ENCODE measurements at places on chromosomes 1 and 21.

- DNase-seq, result no peak
Observed at GRCh38 chr1:26697431-26697977, 1.7 kb downstream of the ARID1A start.

- DNase-seq, result no peak
Observed at GRCh38 chr1:21706151-21706835, 37.1 kb upstream of the RAP1GAP start.

DNA sequence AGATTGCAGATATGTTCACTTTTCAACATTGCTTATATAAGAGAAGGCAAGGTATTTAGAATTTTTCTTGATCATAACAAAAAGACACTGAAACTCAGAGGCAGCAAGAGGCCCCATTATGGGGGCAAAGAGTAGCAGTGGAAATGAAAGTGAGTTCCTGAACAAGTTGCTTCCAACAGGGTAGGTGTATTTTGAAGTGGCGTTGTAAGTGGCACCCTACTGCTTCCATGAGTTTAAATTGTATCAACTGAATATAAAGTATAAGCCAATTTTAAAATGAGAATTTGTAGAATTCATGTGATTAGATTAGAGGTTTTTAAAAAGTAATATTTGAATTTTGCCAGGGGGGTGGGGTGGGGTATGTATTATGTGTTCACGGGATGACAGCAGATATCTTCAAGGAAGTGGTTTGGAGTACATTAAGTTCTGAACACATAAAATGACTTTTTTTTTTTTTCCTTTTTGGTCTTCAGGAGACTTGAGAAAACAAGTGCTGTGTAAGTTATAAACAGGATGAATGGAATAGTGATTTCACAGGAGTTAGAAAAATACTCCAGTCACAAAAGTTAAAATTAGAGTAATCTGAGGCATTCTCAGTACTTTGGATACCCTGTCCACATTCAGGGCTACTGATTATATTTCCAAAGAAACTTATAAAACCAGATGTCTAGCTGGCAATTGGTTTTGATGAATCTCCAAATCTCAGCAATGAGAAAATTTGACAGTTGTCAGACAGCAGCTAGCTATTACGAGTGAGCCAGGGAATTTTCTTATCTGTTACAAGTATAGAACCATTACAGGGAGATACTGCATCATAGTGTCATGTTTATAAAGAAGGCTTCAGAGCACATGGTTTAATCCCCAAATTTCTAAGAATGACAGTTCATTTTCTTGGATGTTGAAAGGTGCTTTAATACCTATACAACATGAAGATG lies 182.0 kb downstream of the ST6GALNAC3 start:
- no peak for DNase-seq

DNA sequence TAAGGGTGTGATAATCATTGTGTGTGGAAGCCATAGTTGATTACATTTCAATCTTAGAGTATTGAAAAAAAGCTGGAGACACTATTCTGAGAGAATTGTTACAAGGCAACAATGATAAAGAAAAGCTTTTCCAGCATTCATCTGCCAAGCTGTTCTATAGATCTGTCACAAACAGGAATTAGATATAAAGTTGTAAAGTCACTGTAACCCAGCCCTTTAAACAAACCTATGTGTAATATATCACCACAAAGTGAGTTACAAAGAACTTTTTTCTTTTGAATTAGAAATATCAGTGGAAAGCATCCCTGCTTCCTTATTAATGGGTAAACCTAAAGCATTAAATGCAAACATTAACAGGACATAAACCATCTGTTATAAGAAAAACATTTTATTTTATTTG lies 55.4 kb downstream of the RPAP2 start:
- DNase-seq, result no peak

DNA sequence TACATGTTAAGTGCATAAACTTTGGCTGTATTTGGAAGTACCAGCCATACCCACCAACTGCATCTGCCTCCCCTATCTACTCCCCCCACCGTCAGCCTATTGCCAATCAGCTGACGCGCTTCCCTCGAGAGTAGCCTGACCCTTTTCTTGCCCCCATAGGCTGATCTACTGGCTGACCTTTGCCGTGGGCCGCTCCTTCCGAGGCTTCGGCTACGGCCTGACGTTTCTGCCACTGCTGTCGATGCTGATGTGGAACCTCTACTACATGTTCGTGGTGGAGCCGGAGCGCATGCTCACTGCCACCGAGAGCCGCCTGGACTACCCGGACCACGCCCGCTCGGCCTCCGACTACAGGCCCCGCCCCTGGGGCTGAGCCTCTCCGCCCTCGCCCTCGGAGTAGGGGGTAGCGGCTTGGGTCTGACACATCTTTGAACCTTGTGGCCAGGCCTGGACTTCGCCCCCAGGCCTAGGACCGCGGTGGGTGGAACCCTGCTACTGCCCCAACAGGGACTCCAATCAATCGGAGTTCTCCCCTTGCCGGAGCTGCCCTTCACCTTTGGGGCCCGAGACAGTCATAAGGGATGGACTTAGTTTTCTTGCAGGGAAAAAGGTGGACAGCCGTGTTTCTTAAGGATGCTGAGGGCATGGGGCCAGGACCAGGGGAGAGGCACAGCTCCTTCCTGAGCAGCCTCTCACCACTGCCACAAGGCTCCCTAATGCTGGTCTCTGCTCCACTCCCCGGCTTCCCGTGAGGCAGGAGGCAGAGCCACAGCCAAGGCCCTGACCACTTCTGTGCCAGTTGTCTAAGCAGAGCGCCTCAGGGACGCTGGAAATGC lies 4.0 kb downstream of the GLMP start:
- DNase-seq, result peak; percentile 10

GRCh38 chr1:176222196-176222595 lies 15.1 kb upstream of the COP1 start:
- no peak for DNase-seq

- DNase-seq, result peak; percentile 59
Observed at GRCh38 chr1:204494281-204495077, at the start of gene PIK3C2B. TSS of gene PIK3C2B (minus strand) at chr1:204494805. CDS start at chr1:204469802, 25,003 bp downstream.

DNA sequence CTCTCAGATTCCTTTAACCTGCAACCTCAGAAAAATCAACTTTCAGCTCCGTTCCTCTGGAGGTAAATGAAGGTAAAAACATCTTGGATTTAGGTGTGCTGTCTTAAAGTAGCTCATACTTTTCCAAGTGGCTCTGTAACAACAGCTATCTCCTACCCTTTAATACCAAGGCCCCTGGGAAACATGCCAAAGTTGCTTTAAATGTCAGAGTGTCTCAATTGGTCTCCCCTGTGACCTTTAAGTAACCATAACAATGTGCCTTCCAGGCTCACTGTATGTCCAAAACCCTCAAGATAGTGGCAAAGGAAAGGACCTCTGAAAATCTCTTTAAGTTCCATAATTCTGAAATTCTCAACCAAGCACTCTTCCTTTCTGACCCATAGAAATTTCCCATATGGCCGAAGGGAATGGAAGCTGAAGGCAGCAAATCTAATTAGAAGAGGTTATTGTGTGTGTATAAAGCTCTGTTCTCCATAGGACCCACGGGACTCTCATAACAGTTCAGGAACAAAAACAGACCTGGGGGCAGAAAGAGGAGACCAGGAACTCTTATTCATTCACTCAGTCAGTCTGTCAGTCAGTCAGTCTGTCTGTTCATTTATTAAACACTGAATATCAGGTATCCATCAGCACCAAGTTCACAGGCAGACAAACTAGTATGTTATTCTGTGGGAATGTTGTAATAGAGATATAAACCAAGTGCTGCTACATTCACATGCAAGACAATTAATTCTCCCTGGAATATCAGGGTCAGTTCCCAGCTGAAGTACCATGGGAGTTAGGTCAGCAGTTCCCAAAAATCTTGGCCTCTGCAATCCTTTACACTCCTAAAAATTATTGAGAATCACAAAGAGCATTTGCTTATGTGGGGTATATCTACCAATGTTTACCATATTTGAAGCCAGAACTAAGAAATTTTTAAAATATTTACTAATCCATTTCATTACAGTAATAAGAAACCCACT lies 19.1 kb downstream of the ASTN1 start:
- DNase-seq, result no peak

DNA sequence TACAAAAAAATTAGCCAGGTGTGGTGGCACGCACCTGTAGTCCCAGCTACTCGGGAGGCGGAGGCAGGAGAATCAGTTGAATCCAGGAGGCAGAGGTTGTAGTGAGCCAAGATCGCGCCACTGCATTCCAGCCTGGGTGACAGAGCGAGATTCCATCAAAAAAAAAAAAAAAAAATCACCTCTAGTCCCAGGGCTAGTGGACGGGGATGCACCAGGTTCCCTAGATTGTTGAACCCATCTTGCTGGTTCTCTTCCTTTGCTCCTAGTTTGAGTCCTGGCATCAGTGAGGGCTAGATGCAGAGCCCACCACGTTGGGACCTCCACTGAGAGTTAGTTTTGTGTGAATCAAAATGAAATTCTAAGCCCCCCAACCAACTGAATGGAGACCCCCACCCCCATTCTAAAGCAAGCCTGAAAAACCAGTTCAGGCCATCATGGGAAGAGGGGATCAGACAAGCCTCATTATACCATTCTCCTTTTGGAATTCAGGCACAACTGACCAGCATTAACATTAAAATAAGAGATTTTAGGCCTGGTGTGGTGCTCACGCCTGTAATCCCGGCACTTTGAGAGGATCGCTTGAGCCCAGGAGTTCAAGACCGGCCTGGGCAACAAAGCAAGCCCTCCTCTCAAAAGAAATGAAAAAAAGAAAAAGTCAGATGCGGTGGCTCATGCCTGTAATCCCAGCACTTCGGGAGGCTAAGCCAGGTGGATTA lies 17.9 kb upstream of the L1TD1 start:
- DNase-seq, result no peak

DNA sequence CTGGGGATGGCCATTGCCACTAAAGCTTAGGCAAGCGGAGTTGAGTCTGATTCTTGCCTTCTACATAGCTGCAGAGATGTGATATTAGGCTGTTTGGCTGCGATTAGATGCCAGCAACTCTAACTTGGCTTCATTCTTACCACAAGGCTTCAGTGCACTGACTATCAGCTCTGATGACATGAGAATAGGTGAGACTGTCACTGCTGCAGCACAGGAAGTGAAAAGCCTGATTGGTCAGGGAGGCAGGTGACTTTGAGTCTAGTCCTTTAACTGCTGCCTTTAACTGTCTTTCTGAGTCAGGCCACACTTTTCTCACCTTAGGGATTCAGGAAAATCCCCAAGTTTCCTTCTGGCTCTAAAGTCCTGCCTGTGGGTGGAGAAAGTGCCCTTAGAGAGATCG lies 14.1 kb upstream of the PLXNA2 start:
- no peak for DNase-seq

- DNase-seq, result no peak
Observed at GRCh38 chr21:22889445-22889844, 1891.2 kb downstream of the NCAM2 start.

DNA sequence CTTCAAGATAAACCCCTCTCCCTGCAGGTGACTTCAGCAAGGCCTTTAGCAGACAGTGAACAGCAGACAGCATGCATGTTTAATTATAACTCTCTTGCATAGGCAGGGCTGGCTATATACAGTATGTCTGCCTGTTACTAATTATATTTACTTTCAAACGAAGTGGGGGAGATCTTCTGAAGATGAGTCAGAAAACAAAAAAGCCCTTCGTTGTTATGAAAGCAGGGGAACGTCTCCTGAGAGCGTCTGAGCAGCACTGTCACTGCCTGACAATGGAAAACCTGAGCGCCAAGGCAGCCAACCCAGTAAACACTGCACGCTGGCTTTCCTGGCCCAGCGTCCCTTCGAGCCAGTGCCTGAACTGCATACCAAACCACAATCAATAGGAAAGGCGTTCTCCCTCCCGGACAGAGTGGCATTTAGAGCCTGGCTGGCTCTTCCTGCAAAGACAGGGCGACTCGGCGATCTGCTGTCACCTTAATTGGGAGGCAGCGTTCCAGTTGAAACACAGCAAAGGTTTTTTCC lies 54.1 kb downstream of the TOMM20 start:
- DNase-seq, result peak; percentile 59

GRCh38 chr1:64973061-64973647 lies 6.8 kb upstream of the JAK1 start:
- DNase-seq, result no peak

GRCh38 chr21:35222541-35222941 lies 173.4 kb upstream of the RUNX1 start:
- peak; percentile 5 for DNase-seq

- peak; percentile 75 for DNase-seq
Observed at GRCh38 chr1:150621497-150622302, 7.7 kb downstream of the ENSA start.

- no peak for DNase-seq
Observed at GRCh38 chr1:207817778-207818751, 66.2 kb downstream of the CD46 start.

- DNase-seq, result no peak
Observed at GRCh38 chr1:245493029-245493428, 338.2 kb downstream of the KIF26B start.

DNA sequence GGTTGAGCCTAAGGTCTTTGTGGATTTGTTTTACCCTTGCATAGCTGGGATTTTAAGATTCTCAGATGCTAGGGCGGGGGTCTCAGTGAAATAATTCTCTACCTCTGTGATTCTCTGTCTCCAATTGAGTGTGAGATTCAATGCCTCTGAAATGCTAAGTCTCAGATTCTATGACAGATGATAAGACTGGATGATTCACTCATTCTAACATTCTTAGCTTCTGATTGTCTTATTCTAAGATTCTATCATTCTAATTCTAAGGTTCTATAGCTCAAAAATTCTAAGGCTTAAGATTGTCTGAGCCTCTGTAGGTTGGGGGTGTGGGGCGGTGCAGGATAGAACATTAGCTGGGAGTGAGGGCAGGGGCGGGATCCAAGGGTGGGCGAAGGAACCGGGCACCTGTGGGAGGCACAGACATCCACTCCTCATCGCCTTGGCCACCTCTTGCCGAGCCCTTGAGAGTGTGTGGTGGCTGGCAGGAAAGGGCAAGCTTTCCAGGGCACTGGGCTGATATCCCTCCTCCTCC lies 29.5 kb downstream of the ADGRB2 start:
- DNase-seq, result no peak

DNA sequence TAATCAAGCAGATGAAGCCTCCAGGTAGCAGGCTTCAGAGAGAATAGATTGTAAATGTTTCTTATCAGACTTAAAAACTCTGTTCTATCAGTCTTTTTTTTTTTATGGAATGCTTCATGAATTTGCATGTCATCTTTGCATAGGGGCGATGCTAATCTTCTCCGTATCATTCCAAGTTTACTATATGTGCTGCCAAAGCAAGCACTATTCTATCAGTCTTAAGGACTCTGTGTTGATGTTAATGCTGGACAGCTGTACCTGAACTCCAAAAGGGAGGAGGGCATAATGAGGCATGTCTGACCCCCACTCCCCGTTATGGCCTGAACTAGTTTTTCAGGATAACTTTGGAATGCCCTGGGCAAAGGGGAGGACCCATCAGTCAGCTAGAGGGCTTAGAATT lies 66.8 kb upstream of the PRRC2C start:
- DNase-seq, result no peak

Data from CD4-positive, alpha-beta T cell treated with Interleukin-15 for 4 hours (primary cell).